Epithelial cell of esophagus (primary cell): ENCODE measurements at places on chromosomes 2 and 18.

GRCh38 chr2:238025741-238026360 lies 35.0 kb upstream of the SCLY start:
- no peak for DNase-seq

DNA sequence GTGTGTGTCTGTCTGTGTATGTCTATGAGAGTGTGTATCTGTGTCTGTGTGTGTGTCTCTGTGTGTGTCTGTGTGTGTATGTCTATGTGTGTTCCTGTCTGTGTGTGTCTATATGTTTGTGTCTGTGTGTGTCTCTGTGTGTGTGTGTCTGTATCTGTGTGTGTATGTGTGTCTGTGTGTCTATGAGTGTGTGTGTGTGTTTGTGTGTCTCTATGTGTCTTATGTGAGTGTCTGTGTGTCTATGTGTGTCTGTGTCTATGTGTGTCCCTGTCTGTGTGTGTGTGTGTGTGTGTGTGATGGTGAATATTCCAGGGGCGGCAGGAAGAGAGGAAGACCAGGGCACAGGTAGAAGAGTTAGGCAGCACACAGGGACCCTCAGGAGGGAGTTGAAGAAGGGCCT lies 173.2 kb downstream of the MYCN start:
- no peak for DNase-seq

GRCh38 chr18:31489311-31489710 lies 8.7 kb upstream of the DSG2 start:
- peak; percentile 79 for DNase-seq

DNA sequence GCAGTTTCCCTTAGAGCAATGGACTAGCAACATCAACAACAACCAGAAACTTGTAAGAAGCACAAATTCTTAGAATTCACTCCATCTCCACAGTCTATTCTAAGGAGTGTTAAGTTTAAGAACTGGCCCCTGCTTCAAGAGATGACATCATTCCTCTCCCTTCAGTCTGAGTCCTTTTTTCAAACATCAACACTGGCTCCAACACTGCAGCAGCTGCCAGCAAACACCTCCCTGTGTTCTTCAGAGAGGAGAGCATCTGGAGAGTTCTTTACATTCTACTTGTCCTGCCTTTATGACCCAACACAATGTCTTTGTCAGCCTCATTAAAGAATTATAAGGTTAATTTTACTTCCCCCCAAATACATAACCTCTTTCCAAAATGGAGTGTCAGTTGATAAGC lies 122.3 kb downstream of the HNMT start:
- DNase-seq: no peak

GRCh38 chr18:28584731-28585130 lies 407.8 kb upstream of the CDH2 start:
- peak; percentile 20 for DNase-seq

DNA sequence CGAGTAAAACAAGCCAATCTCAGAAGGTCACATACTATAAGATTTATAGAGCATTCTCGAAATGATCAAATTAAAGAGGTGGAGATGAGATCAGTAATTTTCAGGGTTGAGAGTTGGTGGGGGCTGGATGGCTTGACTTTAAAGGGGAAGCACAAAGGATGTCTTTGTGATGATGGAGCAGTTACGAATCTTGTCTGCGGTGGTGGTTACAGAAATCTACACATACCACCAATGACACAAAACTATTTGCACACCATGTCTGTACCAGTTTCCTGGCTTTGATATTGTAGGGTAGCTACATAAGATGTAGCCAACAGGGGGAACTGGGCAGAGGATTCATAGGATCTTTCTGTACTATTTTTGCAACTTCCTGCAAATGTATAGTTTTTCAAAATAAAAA lies 190.6 kb upstream of the SMIM21 start:
- DNase-seq: no peak

GRCh38 chr2:85647823-85648526 lies 20.0 kb downstream of the SFTPB start:
- DNase-seq: no peak

DNA sequence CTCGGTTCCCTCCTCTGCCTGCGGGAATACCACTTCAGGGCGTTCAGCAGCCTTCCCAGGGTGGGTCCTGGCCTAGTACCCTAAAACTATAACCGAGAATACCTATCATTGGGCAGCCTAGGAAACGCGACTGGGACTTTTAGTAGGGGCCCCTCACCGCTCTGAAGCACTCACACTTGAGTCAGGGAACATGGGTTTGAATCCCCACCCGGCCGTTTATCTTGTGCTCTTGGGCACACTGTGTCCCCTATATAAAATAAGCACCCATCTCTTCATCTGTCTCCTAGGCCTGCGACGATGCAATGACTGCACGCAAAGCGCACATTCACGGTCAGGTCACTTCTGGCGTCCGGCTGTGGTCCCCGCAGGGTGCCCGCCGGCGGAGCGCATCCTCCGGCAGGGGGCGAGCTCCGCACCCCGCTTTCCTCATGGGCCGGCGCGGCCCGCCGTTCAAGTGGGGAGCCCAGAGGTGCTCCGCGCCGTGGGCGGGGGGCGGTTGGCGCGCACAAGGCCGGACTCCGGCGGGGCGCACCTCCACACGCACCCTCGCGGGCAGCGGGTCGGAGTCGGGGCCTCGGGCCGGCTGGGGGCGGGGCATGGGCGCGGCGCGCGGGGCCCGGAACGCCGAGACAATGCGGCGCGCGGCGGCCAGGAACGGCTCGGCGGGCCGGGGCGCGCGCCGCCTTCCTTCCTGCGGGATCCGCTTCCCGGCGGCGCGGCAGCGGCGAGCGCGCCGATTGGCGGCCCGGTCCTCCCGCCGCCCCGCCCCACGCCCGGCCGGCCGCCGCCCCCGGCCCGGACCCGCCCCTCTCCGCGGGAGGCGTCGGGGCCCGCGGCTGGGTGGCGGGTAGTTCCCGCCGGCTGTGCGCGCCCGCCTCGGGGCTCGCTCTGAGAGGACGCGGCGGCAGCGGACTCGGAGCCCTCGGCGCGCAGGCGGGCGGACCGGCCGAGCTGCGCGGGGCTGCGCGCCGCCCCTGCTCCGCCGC lies at the start of gene ASAP2:
Gene ASAP2, plus strand, starts transcription at position 850 of the 986 bp plus-strand sequence. CDS start 293 bp downstream, outside the sequence.
- peak; percentile 81 for DNase-seq

DNA sequence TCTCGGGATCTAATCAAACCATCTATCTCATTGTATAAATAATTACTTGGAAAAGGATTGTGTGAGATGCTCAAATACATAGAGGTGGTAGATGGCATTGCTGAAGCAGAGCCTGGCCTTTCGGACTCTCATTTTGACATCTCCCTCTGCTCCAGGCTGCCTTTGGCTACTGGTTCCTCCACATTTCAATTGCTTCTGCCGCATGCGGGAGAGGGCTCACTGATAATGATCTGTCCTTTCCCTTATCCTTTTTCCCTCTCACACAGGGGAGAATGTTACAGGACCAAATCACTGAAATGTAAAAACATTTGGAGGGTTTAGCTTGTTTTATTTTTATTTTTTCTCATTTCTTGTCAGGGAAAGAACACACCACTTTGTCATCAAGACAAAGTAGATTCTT lies 380.6 kb upstream of the UBE2E3 start:
- DNase-seq: no peak

DNA sequence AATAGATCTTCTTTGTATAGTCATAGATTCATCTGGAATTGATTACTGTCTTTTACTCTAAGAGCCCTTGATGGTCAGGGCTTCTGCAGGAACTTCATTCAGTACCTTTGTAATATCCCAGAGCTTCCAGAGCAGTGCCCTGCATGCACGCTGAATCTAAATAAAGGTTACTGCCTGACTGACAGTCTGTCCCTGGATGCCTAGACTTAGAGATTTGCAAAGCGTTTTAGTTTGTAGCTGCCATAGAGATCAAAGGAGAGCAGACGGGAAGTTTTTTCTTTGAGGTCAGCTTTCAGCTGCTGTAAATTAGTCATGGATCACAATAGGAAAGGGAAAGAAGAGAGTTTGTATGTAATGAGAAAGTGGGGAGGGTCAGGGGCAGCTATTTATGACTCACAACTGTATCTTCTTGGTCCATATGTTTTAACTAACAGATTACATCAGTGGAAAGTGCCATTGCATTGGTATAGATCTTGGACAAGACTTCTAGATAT lies 45.2 kb upstream of the NYAP2 start:
- DNase-seq: peak; percentile 23

- DNase-seq: no peak
Observed at GRCh38 chr18:64208516-64208915, 59.6 kb upstream of the LINC00305 start.

GRCh38 chr18:67954594-67954993 lies 438.1 kb upstream of the DSEL start:
- DNase-seq: no peak

DNA sequence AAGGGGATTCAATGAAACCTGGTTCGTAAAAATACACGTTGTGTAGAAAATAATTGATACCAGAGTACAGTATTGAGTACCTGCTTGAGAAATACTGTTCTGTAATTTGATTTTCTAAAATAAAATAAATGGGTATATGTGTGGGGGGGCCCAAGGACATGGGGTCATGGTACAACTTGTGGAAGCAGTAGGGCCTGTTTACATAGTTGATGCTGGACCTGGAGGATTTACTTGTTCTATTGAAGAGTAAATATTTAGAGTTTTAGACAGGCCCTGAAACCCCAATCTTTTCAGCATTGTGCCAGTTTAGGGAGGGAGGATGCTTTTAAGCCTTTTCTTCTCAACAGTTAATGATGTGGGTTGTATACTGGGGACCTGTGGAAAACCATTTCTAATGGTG lies 11.7 kb downstream of the CERS6 start:
- DNase-seq: no peak

DNA sequence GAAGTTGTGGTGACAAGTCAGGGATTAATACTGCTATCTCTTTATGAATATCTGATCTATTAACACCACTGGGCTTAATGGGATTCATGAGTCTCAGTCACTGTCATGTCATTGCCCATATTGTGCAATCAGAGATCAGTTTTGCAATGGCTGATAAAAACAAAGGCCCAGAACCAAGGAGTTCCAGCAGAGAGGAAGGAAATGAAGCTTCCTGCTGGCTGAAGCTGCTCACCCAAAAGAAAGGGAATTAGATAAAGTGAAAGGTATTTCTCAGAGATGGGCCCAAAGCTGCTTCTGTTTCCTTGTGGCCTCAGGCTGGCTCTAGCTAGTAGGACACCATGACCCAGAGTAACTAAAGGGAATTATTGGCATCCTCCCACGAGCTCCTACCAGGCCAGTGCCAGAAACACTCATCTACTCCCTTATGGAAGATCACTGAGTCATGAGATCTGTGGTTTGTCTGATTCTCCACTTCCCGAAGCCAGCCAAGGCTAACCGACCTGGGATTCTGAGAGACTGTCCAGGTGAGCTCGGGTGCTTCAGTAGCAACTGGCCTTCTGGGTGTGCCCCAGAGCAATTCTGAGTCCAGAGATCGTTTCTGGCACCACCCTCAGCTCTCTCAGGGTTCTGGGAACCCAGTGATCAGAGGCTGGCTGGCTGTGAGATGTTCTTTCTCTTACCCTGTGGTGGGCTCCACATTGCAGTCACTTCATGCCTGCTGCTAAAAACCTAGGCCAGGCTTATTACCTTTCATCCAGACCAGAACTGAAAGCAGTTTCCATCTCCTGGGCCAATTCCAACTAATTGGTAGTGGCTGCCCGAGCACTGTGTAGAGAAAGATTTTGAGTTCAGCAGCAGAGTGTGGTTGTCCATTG lies 129.5 kb upstream of the PELI1 start:
- DNase-seq: peak; percentile 93

DNA sequence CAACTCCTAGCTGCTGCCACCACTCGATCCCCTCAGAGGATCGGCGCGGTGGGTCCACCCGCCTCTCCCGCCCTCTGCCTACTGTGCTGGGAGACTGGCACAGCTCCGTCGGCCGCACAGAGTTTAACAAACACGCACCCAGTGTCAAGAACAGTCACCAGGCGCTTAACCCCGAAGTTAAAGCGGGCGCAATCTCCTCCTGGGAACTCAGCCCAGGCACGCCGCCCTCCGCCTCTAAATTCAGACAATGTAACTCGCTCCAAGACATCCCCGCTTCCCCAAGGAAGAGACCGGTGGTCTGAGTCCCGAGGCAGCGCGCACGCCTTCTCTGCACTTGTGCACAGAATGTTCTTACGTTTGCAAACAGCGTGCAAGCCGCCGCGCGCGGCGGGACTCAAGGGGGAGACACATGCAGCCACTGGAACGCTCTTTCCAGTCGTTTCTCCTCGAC lies 533 bp downstream of the CXCR4 start:
- DNase-seq: peak; percentile 37

DNA sequence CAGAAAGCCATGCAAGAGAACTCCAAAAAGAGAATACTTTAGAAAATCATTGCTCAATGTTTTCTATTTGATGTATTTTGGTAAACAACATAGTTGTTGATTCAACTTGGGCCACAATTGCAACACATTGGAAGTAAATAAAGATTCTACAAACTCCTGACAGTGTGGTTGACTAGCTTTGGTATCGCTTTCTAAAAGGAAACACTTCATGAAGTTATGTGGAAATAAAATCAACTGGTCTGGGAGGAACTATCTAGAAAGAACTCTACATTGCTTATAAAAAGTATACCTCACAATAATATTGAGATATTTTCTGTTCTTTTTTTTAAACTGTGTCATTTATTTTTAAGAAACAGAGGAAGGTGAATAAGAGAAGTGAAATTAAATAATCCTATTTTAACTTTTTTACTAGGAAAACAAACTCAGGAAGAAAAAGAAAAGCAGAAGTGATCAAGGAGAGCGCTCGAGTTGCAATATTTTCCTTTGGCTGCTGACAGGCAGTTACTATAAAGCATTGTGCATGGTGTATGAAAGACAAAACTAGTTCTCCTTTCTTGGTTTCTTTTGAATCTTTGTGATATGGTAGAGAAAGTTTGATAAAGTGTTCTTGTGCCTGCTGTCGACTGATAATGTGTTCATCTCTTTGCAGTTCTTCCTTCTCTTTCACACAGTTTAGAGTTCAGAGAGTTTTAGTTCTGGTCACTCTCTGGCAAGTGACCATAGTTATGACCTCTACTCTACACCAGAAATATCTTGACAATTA lies 3.0 kb downstream of the DHRS9 start:
- DNase-seq: peak; percentile 15
